ENCODE measurements at places on chromosomes 5 and 9. TPM values are rescaled to one million over a fixed set of nuclear protein-coding genes. Genes with fewer than 3 reads are reported as not detected.
A peak's percentile ranks its signal among the peaks of the same experiment; 100 is the strongest.

The COMMD10 gene
- 41.1 TPM for total RNA-seq

The DND1 gene
- total RNA-seq, result 1.1 TPM

The CBY3 gene
- total RNA-seq, result not detected

The IFNK gene
- not detected for total RNA-seq

- no peak for DNase-seq
- H3K27ac ChIP-seq, result no peak overlapping the region
- no peaks in the 10 kb centered on the region for H3K36me3 ChIP-seq
- peaks cover 15% of the 10 kb centered on the region for H3K27me3 ChIP-seq
- H3K4me3 ChIP-seq, result no peak overlapping the region
- peaks cover 24% of the 10 kb centered on the region for H3K4me1 ChIP-seq
These were observed 3.4 kb upstream of the GCNT4 start for GRCh38 chr5:75055727-75056144.

GRCh38 chr5:144742361-144742760, 571.7 kb downstream of the KCTD16 start:
- H3K36me3 ChIP-seq, result no peaks in the 10 kb centered on the region
- no peaks in the 10 kb centered on the region for H3K27me3 ChIP-seq
- no peak overlapping the region for H3K27ac ChIP-seq

DNA sequence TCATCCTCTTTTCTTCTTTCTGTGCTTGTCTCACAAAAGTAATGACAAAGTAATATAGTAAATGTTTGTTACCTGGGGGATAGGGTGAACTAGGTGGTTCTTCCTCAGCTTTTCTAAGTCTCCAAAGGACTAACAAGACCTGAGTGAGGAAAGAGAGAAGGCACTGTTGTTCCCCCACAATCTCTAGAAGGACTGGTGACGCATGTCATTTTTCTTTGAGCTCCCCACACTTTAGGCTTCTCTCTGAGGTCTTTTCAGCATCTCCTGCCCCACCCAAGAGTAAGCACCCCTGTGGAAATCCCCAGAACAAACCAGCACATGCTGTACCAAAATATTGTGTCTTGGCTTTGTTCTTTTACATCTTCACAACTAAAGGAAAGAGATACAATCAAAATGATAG, 2.4 kb upstream of the IL7R start:
- no peaks in the 10 kb centered on the region for H3K36me3 ChIP-seq
- H3K27ac ChIP-seq, result peak overlapping the region; percentile 96
- peak overlapping the region; percentile 15 for H3K4me3 ChIP-seq

- no peaks in the 10 kb centered on the region for H3K36me3 ChIP-seq
- H3K27me3 ChIP-seq, result no peaks in the 10 kb centered on the region
- no peak for DNase-seq
- no peaks in the 10 kb centered on the region for H3K4me1 ChIP-seq
These were observed 302.4 kb upstream of the PANK3 start for GRCh38 chr5:168881427-168882149.

DNA sequence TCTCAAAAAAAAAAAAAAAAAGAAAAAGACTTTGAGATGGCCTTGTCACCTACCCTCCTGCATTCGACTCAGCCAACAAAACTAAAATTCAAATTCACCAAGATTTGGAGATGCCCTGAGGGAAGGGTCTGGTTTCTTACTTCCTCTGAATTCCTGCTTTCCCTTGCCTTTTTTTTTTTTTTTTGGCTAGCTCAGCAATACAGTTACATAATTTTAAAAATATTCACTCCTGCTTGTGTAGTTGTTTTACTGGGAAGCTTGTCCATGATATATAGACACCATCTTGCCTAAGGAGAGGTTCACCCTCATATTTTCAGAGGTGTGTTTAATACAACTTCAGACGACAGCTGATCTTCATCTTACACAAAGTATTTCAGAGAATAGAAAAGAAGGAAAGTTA, 21.3 kb upstream of the SERINC5 start:
- H3K4me3 ChIP-seq, result no peak overlapping the region
- no peak for DNase-seq
- H3K36me3 ChIP-seq, result no peaks in the 10 kb centered on the region
- H3K27ac ChIP-seq, result no peak overlapping the region

DNA sequence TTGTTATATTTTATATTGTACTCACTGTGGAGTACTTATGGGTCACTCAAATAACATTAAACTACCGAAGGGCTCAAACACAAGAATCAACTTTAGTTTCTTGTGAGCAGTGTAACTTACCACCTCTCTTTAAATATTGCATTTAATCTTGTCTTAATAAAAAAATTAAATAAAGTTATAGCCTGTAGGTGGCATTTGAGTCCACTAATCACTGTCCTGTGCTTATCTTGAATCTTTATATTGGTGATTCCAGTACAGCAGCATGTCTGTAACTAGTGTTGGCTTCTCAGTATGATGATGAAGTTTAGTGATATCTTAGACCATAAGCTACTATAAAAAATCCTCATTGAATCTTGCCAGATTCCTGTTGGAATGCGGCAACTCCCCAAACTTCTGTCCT, 313.8 kb downstream of the FAM170A start:
- no peaks in the 10 kb centered on the region for H3K36me3 ChIP-seq
- no peak overlapping the region for H3K4me3 ChIP-seq

GRCh38 chr9:105694190-105694847, at the start of gene TMEM38B:
TMEM38B (plus strand) TSS chr9:105694541; CDS start chr9:105694661, 120 bp downstream.
- H3K27me3 ChIP-seq, result peaks cover 18% of the 10 kb centered on the region
- peak; percentile 79 for DNase-seq
- H3K36me3 ChIP-seq, result no peaks in the 10 kb centered on the region
- H3K4me1 ChIP-seq, result peaks cover 7% of the 10 kb centered on the region
- H3K27ac ChIP-seq, result peak within 1 kb of the TSS; percentile 50
- H3K4me3 ChIP-seq, result peak within 1 kb of the TSS; percentile 73

GRCh38 chr9:89418882-89419640, 78.9 kb downstream of the SEMA4D start:
- H3K4me3 ChIP-seq, result no peak overlapping the region
- DNase-seq, result peak; percentile 58
- H3K27me3 ChIP-seq, result no peaks in the 10 kb centered on the region
- H3K36me3 ChIP-seq, result peaks cover 19% of the 10 kb centered on the region
- peak overlapping the region; percentile 75 for H3K27ac ChIP-seq

All from natural killer cell (primary cell).